H1 (cell line): ENCODE measurements at places on chromosomes 3 and 15. TPM values are rescaled to one million over a fixed set of nuclear protein-coding genes. Genes with fewer than 3 reads are reported as not detected.
A peak's percentile ranks its signal among the peaks of the same experiment; 100 is the strongest.

DNA sequence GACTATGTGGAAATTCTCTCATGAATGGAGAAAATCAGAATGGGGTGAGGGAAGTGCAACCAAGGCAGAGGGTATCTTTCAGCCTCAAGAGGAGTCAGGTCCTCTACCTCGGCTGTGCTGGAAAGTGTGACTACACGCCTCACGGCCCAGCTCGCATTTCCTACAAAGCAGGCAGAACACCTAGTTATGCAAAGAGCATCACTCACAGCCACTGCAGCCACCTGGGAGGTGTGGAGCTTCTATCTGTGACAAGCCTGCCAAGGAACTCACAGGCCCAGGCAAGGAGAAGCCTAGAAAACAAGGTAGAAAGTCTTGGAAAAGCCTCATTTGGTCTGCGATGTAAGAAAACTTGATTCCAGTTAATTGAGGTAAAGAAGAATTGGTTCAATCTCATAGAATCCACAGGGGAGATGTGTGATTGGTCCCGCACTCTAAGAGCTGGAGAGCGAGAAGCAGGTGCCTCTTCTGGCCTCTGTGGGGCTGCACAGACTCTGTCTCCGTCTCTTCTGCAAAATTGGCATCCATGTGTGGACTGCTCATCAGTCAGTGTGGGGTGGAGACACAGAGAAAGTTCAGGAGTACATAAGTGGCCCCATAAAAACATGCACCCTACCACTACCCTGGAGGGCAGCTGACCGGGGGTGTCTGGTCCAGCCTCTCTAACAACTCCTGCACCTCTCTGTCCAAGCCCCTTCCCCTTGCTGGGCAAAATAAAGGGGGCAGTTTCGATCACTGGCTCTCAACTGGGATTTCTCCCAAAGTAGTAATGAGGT, 76.8 kb downstream of the TAMM41 start:
- H3K27ac ChIP-seq, result no peak overlapping the region
- H3K36me3 ChIP-seq, result no peaks in the 10 kb centered on the region
- H3K4me3 ChIP-seq, result peak overlapping the region; percentile 32
- peaks cover 13% of the 10 kb centered on the region for H3K4me1 ChIP-seq

DNA sequence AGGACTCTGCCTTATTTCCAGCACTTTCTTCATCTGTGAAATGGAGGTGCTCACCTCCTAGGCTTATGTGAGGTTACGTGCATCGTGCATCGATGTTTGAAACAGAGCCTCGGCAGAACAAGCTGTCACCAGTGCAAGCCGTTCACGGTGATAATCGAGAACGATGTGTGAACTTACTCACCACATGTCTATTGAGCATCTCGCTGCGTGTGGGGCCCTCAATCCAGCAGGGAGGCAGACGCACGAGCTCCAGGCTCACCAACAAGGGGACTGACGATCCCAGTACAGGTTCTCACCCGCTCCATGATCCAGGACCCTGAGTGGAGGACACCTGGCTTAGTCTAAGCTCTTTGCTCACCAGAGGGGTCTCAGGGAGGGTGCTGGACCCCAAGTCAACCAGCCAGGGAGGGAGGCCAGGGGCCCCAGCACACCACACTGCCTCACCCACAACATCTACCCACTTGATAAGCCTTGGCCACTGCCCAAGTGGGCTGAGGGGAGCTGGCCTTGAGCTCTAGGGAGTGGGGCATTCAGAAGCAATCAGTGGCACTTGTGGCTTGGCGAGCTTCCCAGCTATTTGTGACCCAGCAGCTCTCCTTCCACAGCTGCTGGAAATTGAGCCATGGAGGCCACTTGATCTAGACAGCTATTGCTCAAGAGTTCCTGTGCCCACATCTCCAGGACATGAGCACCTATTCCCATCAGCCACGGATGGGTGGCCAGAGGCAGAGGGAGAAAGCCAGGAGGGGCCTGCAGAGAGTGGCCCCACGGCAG, 34.4 kb upstream of the SLC6A1 start:
- no peaks in the 10 kb centered on the region for H3K4me1 ChIP-seq
- H3K4me3 ChIP-seq, result no peak overlapping the region
- H3K27me3 ChIP-seq, result no peaks in the 10 kb centered on the region
- H3K36me3 ChIP-seq, result no peaks in the 10 kb centered on the region
- no peak overlapping the region for H3K27ac ChIP-seq

- H3K4me3 ChIP-seq, result no peak overlapping the region
- no peaks in the 10 kb centered on the region for H3K36me3 ChIP-seq
- no peak for DNase-seq
- no peaks in the 10 kb centered on the region for H3K4me1 ChIP-seq
These were observed 15.5 kb upstream of the NCEH1 start for GRCh38 chr3:172726380-172726779.

DNA sequence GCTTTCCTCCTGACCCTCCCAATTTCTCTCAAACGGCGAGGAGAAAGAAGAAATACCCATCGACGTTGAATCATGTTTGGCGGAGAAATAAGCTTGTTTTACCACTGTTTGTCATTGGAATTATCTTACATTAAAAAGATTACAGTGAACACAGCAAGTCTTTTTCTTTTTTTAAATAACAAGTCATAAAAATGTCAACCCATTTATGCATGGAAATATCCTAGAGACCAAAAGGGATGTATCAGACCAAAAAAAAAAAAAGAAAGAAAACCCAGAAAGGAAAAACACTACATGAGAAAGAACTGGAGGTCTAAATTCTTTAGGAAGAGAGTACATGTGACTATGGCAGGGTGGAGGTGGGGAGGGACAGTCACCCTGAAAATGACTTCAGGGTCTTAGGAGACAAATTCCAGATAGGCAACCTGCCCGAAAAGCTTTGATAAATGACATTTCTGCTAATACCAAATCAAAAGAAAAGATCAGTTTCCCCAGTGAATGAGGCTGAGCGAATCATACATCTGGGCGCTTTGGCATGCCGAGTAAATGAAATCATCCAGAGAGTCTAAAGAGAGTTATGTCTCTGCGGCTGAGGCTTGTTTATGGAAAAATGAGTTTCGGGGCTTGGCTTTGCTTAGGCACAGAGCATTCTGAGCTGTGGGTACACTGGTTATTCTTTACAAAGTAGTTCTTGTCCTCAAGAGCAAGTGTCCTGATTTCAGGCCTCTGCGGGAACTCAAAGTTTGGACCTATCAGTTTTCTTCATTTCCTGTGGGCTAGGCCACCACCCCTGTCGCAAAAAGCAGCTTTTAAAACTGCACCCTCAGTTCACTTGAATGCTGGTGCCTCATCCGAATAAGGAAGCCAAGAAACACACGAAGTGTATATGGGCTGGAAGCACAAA, 110.1 kb upstream of the TGFBR2 start:
- H3K27ac ChIP-seq, result no peak overlapping the region
- H3K36me3 ChIP-seq, result no peaks in the 10 kb centered on the region
- DNase-seq, result no peak
- no peaks in the 10 kb centered on the region for H3K27me3 ChIP-seq

DNA sequence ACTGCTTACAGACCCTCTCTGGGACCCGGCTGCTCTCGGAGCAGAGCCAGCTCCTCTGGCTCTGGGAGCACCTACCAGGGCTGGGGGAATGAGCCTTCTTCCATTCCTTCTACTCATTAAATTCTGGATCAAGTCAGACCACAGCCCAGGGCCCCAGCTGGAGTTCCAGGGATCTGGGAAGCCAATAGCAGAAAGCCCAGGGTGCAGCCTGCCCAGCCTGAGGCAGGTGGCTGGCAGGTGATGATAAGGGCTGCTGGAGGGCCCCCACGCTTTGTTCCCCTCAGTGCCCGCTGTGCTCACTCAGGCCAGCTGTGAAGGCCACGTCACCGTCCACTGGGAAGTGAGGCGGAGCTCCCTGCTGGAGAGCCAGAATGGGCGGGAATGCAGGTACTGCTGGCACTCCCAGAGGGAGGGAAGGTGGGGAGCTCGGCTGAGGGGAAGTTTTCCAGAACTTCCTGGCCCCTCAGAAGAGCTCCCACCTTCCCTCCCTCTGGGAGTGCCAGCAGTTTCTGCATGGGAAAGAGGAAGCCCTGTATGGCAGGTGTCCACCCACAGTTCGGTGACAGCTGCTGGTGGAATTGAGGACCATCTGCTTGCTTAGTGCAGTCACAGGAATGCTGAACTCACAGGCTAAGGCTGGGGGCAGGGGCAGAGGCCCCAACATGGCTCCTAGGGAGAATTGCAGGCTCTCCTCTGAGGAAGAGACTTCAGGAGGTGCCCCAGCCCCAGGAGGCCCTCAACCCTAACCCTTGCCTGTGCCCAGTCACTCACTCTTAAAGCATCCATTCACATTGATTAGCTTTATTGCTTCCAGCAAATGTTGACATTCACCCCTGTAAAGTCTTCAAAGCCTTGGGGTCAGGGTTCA, 12.6 kb upstream of the RTP3 start:
- no peak overlapping the region for H3K4me3 ChIP-seq
- DNase-seq, result no peak
- H3K27ac ChIP-seq, result no peak overlapping the region
- no peaks in the 10 kb centered on the region for H3K36me3 ChIP-seq
- H3K27me3 ChIP-seq, result no peaks in the 10 kb centered on the region; the same call in 1 of the 2 replicates

GRCh38 chr15:28014623-28015200, 84.4 kb downstream of the OCA2 start:
- H3K27ac ChIP-seq, result no peak overlapping the region
- H3K4me3 ChIP-seq, result no peak overlapping the region

The GOLGA6B gene
- not detected in 2 replicates for total RNA-seq

DNA sequence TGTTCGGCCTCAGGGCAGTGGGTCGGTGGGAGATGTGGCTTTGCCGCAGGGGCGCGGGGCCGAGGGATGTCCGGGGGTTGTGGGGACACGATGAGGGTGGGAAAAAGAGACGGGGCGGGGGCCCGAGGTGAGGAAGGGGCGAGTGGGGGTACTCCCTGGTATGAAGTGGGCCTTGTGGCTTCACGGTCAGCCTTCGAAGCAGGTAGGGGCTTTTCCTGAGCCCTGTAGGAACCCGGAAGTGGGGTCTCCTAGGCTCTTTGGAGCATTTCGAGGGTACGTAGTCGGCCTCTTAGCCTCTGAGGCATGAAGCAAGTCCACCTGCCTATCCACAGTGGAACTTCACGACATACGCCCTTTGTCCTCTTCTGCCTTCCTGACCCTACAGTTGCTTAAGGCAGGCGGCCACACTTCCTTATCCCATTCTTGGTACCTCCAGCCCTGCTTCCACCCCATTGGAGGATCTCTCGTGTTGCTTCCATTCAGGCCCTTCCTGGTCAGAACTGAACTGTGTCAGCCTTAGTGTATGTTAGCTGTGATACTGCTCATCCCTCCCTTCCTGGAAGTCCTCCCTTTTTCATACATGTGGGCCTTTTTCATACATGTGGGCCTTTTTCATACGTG, 389 bp downstream of the ARPC4 start:
- H3K4me3 ChIP-seq, result peak overlapping the region; percentile 93
- H3K27me3 ChIP-seq, result no peaks in the 10 kb centered on the region
- H3K27ac ChIP-seq, result peak overlapping the region; percentile 98
- no peaks in the 10 kb centered on the region for H3K4me1 ChIP-seq
- no peak for DNase-seq
- peaks cover 16% of the 10 kb centered on the region for H3K36me3 ChIP-seq

GRCh38 chr15:34721802-34722438, 32.9 kb downstream of the GJD2 start:
- DNase-seq, result peak; percentile 59
- H3K36me3 ChIP-seq, result no peaks in the 10 kb centered on the region
- no peak overlapping the region for H3K27ac ChIP-seq

The NRROS gene
- total RNA-seq, result 5.1 and 5.3 TPM in 2 replicates

The CHCHD4 gene
- total RNA-seq, result 20.6 and 22.3 TPM in 2 replicates

DNA sequence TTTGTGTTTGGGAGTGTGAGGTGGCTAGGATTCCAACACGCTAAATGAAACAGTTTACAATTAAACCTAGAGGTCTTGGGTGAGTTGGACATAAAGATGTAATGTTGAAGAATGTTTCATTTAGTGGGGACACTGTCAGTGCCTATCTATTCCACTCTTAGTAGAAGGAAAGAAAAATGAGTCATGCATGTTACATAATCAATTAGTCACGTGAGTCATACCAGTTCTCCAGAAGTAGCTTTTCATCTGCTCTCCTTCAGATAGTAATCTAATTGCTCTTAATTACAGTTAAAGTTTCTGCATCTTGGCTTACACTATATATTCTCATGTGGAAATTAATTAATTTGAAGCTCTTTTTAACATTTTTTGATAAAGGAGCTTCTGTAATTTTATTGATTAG, 115.7 kb upstream of the P2RY1 start:
- no peak overlapping the region for H3K4me3 ChIP-seq
- no peak for DNase-seq
- no peak overlapping the region for H3K27ac ChIP-seq
- no peaks in the 10 kb centered on the region; the same call in 1 of the 2 replicates for H3K36me3 ChIP-seq
- H3K4me1 ChIP-seq, result peaks cover 6% of the 10 kb centered on the region; the same call in 1 of the 2 replicates
- no peaks in the 10 kb centered on the region for H3K27me3 ChIP-seq

- no peak for DNase-seq
- H3K27ac ChIP-seq, result no peak overlapping the region
- H3K4me3 ChIP-seq, result no peak overlapping the region
- no peaks in the 10 kb centered on the region for H3K36me3 ChIP-seq
- H3K27me3 ChIP-seq, result no peaks in the 10 kb centered on the region
These were observed 57.7 kb downstream of the BFSP2 start for GRCh38 chr3:133457465-133458067.

DNA sequence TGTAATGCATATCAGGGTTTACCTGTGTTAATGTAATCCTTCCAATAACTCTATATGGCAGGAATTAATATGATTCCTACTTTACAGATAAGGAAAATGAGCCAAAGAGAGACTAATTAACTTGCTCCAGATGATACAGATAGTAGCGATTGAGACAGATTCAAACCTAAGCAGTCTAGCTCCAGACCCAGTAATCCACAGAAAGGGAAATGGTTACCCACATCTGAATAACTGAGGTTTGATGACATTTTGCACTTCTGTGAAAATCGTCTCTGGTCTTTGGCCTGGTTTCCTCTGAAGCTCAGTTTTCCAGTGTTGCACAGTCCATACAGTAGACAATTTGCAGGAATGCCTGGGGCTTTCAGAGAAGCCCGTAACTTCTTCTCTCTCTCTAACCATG, 177.1 kb upstream of the UMPS start:
- no peak overlapping the region for H3K4me3 ChIP-seq
- H3K27me3 ChIP-seq, result peaks cover 7% of the 10 kb centered on the region; the same call in 1 of the 2 replicates
- H3K4me1 ChIP-seq, result peaks cover 4% of the 10 kb centered on the region
- no peak for DNase-seq
- H3K36me3 ChIP-seq, result no peaks in the 10 kb centered on the region

GRCh38 chr3:172629470-172629869, 81.4 kb downstream of the NCEH1 start:
- H3K4me3 ChIP-seq, result no peak overlapping the region
- H3K27ac ChIP-seq, result no peak overlapping the region
- H3K36me3 ChIP-seq, result peaks cover 2% of the 10 kb centered on the region; the same call in 1 of the 2 replicates
- H3K27me3 ChIP-seq, result no peaks in the 10 kb centered on the region
- H3K4me1 ChIP-seq, result no peaks in the 10 kb centered on the region

The TEX264 gene
- total RNA-seq, result 11.2 and 11.9 TPM in 2 replicates

The EFCAB12 gene
- total RNA-seq, result 0.75 and 0.99 TPM in 2 replicates

GRCh38 chr3:104553121-104553520, 813.6 kb upstream of the ALCAM start:
- H3K27ac ChIP-seq, result no peak overlapping the region
- H3K36me3 ChIP-seq, result no peaks in the 10 kb centered on the region
- H3K4me3 ChIP-seq, result no peak overlapping the region
